Fibroblast of skin of back (primary cell): ENCODE measurements at places on chromosomes 6 and 20.

DNA sequence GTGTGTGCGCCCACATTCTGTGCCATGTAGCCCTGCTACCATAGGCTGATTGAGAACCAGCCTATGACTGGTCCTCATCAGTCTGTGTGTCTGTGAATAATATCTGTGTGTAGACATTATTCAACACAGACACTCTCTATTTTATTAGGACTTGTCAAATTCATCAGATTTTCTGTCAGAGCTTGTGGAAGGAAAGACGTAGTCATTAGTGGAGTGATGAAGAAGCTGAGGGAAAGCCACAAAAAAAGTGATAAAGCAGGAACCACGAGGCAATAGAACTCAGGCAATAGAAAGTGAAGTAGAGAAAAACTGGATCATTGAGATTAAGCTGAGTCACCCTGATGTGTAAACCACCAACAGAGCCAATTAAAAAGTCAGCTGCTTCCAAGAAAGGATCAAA is 122.2 kb upstream of the MARCKS start:
- DNase-seq, result no peak

DNA sequence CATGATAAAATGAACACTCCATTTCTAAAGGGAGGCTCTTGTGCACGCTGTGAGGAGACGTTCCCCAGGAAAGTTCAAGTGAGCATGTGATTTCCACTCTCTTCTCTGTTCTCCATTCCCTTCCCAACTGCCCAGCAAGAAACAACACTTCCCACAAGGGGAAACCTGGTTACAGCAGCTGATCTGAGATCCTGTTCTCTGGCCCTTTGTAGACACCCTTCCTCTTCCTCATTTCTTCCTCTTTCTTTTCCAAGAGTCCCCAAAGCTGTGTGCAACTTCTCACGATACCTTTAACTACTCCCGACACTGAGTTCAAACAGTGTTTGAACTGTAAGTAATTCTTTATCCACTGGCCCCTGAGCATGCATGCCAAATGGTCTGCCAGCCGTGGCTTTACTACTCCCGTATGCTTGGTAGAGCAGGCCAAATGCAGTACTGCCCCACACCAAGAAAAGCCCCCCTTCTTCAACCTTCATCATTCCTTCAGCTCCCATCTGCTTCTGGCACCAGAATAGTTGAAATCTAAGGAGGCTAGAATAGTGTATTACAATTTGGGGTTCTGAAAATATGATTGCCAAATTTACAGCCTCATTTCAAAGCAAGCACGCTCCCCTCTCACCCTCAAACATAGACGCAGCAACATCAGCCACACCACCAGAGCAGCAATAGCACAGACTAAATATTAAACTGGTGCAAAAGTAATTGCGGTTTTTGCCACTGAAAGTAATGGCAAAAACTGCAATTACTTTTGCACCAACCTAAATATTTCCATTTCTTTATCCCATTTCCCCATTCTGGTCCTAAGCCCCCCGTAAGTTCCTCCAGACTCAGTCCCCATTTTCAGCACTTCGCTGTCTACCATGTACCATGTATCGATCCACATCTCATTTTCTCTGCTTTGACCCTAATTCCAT is 4.3 kb downstream of the HLA-DMB start:
- DNase-seq, result no peak

DNA sequence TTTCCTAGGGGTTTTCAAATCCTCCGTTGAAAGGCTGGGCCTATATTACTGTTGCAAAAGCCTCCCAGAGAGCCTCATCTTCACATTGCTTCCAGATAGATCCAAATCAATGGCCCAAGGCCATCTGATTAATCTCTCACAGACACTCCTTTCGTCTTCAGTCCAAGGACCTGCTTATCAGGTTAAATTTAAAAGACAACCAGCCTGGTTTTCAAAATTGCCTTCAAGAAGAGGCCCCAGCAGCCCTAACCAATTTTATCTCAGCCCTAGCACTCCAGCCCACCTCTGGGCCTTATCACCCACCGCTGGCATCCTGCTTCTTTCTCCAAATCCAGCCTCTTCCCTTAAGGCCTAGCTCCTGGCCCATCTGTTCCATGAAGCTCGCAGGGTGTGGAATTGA is 15.5 kb upstream of the CCND3 start:
- DNase-seq, result no peak

DNA sequence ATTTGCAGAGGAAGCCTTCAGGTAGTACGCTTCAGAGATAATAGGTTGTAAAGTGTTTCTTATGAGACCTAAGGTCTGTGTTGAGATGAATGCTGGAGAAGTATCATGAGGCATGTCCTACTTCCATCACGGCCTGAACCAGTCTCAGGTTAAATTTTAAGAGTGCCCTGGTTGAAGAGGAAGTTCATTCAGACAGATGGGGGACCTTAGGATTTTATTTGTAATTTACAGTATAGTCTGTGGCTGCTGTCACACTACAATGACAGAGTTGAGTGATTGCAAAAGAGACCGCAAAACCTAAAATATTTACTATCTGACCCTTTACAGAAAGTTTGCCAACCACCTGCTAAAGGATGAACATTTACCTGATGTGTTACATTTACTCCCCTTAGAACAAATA is 70.9 kb downstream of the UST start:
- no peak for DNase-seq

GRCh38 chr6:169317441-169318202 is 64.0 kb upstream of the THBS2 start:
- no peak for DNase-seq

DNA sequence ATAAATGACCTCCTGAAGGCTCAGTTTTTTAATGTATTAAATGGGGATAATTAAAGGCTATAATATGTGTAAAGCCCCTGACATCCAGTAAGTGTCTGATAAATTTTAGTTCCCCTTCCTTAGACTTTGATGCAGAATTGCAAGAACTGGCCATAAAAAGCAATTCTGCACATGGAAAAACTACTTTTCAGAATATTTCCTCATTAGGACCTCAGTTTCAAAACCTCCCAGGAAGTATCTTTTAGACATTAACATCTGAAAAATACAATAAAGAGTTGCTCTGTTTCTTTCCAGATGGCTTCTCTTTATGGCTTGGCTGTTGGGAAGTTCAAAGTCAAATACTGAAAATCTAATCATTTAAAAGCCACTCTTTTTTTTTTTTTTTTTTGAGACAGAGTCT is 106.3 kb upstream of the ZNF217 start:
- DNase-seq, result no peak

DNA sequence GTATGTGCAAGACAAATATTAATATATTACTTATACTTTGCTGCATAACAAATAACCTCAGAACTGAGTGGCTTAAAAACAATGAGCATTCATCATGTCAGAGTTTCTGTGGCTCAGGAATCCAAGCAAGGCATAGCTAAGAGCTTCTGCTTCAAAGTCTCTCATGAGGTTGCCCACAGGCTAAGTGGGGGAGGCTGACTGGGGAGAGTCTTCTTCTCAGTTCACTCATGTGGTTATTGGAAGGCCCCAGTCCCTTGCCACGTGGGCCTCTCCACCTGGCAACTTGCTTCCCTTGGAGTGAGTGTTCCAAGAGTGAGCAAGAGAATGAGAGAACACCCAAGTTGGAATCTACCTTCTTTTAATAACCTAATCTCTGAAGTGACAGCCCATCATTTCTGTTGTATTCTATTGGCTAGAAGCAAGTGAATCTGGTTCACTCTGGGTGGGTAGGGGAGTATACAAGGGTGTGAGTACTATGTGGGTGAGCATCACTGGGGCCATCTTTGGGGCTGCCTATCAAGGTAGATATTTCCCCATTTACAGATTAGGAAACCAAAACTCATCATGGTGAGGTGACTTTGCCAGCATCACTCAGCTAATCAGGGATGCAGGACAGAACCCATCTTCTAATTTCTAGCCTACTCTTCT is 36.0 kb downstream of the DNAH8 start:
- DNase-seq, result peak; percentile 4

DNA sequence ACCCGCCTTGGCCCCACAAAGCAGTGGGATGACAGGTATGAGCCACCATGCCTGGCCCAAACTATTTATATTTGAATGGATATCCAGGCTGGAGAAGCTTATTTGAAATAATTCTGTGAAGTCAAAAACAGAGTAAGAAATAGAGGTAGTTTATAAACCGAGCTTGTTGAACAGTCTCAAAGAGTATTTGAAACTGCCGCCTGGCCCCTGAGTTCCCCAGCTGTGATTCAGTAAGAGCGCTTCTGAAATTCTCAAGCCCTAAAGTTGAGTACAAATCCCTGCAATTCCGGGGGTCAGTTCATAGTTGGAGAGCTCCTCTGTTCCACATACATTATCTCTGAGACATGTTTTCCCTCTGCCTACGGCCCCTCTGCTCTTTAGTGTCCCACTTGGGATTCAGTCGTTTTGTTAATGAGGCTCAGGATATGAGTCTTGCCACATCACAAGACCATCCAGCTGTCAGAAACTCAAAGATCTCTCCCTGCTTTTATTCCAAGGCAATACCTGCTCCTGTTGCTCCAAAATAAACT is 127.8 kb downstream of the SOD2 start:
- no peak for DNase-seq

GRCh38 chr6:41707565-41708200 is 27.7 kb downstream of the TFEB start:
- DNase-seq, result no peak

DNA sequence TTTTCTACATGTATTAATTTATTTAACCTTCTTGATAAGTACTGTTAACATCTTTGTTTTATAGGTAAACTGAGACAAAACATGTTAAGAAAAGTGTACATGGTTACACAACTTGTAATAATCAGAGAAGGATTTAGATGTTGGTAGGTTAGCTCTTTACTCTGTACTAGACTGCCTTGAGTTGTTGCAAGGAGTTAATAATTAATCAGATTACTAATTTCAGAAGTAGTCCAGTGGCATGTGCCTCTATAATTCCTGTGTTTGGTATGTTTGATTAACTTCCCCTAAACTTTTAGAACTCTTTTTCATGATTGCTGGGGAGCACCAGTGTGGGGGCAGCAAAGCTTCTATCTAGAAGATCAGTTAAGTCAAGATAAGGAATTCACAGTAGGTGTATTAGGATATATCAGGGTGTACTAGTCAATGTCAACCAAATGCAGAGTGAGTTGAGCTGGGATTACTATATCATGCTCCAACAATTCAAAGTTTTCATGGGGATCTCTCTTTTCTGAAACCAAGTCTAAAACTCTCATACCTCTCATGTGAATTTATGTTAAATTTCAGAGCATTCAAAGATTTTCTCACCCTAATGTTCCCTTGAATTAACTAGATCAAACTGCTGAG is 129.7 kb upstream of the AHI1 start:
- DNase-seq, result no peak

DNA sequence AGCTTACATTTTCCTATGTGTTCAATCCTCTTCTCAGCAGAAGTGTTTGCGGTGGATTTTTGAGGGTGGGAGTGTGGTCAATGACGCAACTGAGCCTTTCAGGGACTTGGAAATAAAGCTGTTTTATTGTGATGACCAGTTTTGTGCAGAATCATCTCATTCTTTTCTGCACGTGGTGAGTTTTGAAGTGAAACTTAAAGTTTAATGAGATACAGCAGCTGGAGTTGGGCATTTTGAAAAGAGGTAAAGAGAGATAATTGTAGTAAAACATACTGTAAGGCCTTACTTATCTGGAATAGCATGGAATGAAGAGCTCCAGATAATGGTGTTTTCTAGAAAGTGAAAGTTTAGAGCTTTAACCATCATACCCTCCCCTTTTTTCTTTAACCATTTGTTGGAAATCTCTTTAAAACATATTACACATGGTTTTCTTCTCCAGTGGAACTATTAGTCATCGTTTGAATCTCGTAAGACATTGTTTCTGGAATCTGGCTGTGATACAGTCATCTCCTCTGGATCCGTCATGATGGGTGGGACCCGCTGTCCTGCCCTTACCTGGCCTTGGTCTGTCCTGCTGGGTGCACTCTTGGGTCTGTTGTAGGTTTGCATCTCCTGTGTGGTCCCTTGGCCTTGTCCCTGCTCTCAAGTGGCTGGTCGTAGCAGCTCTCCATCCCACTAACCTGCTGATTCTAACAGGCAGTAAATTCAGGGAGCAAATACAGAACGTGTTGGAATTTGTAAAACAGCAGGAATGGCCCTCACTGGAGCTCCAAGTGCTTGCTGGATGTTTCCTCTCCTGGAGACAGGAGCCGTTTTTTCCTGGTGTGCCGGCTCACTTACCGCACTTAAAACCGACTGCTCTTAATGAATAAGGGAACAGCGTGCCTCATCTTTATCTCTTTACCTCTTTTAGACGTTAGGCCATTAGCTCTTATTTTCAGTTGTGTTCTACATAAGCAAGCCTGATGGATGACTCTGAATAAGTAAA is 29.8 kb downstream of the UST start:
- peak; percentile 72 for DNase-seq

- DNase-seq, result no peak
Measured at GRCh38 chr6:18328070-18328469, 59.1 kb upstream of the RNF144B start.

- DNase-seq, result no peak
Measured at GRCh38 chr6:144601221-144601620, 316.1 kb downstream of the UTRN start.

DNA sequence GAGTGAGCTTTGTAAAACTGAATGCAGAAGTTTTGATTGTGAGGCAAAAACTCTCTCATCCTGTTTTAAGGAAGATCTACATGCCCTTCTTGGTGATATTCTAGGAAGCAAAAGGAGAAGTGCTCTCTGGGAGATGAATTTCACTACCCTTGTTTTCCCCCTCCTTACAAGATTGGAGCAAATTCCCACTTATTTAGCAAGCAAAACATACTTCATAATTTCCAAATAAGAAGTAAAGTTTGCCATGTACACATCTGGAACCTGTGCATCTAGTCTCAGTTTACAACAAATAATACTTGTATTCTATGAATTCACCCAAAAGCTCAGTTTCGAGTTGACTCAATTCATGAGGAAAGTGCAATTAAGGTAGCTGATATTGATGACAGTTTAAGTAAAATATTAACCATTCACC is 27.6 kb upstream of the IFNGR1 start:
- no peak for DNase-seq

- no peak for DNase-seq
Measured at GRCh38 chr6:48419992-48420391, 309.0 kb upstream of the PTCHD4 start.

- DNase-seq, result no peak
Measured at GRCh38 chr6:71982389-71982788, 96.0 kb downstream of the RIMS1 start.

DNA sequence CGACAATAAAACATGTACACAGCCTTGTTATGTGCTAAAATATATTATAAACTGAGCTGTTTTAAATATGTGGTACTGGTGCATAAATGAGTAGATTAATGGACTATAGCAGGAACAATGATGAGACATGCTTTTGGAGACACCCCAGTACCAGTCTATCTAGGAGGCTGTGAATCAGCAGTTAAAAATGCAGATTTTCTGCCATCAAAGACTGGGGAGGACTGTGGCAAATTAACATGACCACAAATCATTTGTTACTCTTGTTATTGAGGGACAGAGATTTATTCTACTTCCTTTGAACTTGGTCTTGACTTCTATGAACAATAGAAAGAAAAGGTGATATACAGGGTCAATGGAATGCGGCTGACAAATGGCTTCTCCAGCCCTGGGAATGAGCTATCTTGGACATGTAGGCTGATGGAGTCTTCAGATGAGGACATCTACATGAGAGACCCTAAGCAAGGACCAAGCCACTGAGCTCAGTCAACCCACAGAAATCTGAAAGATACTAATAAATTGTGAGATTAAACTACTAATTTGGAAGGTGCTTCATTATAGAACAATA is 551.7 kb upstream of the GJE1 start:
- peak; percentile 72 for DNase-seq
